Common myeloid progenitor, CD34-positive (primary cell): ENCODE measurements at places on chromosomes 16 and 17.

DNA sequence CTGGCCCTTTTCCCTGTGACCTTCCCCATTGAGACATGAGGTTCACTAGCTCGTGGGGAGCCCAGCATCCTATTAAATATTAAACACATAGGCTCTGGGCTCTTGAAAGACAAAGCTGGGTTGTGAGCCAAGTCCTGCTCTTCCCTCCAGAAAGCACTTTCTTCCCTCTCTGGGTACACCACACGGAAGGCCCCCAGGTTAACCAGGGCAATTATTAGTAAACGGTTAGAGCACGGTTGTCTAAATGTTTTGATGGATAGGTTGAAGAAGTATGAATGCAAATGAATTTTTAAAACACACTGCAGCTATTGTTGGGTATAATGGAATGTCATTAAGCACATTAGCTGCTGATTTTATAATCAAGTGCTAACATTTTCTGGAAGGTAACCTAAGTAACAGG is 32.7 kb upstream of the CDH13 start:
- no peak for DNase-seq

DNA sequence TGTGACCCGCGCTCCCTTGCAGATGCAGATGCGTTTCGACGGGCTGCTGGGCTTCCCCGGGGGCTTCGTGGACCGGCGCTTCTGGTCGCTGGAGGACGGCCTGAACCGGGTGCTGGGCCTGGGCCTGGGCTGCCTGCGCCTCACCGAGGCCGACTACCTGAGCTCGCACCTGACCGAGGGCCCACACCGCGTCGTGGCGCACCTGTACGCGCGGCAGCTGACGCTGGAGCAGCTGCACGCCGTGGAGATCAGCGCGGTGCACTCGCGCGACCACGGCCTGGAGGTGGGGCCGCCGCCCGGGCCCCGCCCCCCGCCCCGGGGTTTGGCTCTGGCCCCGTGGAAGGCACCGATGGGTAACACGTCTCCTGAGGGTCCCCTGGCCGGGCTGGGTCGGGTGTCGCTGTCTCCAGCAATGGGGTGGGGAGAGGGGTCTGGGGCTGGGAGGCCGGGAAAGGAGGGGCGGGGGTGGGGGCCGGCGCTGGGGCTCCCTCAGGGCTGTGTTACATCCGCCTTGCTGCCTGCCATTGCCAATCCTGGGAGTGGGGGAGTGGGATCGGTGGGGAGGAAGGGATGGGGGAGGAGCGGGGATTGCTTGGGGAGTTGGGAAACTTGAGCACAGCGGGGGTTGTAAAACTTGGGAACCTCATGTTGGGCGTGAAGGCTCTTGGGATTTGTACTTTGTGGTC is 737 bp downstream of the NUDT16L1 start:
- peak; percentile 41 for DNase-seq

DNA sequence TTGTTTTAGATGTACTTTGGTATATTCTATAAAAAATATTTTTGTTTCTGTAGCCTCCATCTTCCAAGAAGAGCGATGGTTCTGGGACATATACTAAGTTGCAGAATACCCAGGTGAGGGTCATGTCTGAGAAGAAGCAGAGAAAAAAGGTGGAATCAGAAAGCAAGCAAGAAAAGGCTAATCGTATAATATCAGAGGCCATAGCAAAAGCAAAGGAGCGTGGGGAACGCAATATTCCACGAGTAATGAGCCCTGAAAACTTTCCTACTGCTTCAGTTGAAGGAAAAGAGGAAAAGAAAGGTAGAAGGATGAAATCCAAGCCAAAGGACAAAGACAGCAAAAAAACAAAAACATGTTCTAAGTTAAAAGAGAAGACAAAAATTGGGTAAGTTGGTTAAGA is 154.6 kb downstream of the CHD9 start:
- no peak for DNase-seq

DNA sequence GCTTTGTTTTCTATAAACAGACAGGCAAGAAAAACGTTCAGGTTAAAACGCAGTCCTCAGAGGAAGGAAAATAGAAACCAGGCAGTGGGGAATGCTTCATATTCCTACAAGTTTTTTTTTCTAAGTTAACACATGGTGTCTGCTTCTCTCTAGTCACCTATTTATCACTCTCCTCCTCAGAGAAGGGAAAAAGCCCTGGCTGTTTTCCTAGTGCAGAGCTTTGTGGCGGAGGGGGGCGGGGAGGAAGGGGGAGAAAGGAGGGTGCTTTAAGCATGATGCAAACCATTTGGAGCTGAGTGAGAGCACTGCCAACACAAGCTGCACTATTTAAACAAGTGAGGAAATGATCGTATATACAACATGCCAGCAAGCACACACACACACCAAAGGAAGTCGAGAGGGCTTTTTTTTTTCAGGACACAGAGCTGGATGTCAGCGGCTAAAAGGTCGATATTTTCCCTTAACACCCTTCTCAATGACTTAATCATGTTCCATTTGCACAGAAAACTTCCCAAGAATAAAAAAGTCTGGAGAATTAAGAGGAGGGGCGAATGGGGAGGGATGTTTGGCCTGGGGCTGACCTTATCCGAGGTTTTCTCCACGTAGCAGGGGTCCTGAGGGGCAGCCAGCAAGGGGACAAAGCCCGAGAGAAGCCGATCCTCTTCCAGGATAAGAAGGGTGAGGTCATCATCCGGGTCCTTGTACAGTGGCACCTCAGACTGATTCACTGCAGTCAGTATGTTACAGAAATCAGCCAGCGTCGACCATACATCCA is 117.4 kb downstream of the HIC1 start:
- no peak for DNase-seq

GRCh38 chr17:2063261-2064146 is 8.6 kb downstream of the HIC1 start:
- DNase-seq = no peak

- no peak for DNase-seq
Measured at GRCh38 chr17:17832032-17832363, 4.8 kb downstream of the SREBF1 start.

DNA sequence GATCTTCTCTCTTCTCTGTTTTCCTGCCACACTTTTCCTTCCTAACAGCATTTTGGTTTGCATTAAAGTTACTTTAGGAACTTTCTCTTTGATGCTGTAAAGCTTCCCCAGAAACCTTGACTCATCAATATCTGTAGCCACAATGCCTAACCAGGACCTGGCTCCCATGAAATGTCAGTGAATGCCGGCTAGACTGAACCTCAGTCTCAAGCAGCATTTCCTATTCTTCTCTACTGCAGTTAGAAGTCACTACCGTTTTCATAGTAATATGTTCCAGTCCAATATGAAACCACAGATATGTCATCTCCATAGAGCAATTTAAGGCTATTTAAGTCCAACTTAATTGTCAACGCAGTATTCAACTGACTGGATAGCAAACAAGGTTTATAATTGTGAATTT is 28.9 kb downstream of the ITFG1 start:
- no peak for DNase-seq

DNA sequence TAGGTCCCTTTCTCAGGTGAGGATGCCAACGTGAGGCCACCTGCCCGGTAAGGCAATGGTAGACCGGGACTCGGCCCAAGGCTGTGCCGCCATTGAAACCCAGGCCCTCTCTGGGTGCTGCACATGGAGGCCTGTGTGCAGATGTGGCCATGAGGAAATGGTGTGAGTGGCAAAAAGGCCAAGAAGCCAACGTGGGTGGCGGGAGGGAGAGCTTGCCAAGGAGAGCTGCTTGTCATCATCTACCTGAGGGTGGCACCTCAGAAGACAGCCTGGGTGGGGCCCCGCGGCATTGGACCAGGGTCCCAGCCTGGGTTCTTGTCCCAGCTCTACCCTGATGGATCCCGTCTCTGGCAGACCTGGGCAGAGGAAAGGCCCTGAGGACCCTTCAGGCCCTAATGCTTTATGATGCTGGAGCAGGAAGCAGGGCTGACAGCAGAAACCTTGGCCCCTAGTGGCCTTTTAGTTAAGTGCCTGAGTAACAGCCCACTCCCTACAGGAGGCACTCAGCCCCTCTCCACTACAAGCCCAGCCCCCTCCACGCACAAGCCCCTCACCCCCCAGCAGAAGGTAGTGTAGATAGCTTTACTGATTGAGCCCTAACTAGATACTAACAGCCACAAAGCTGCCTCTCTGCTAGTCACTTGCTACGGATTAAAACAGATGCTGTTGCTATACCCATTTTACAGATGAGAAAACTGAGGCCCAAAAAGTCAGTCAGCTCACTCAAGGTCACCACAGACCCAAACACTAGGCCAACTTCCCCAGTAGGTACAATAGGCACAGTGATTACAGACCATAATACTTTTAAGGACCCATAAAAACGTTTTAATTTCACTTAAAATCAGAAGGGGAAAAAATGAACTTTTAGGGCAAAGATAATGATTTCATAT is 26.2 kb upstream of the KIFC3 start:
- peak; percentile 44 for DNase-seq

- DNase-seq = peak; percentile 21
Measured at GRCh38 chr17:17141860-17142552, 64.1 kb downstream of the PLD6 start.

DNA sequence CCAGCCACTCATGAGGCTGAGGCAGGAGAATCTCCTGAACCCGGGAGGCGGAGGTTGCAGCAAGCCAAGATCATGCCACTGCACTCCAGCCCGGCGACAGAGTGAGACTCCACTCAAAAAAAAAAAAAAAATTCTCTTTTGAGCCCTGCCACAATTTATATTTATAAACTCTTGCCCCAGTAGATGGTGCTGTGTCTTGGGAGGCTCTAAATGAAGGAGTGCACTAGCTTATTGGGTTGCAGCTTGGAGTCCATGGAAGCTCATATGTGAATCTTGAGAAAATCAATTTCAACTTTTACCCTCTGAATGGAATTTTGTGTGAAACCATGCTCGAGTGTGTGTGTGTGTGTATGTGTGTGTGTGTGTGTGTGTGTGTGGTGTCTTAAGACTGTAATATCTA is 420.1 kb downstream of the HS3ST4 start:
- DNase-seq = no peak

DNA sequence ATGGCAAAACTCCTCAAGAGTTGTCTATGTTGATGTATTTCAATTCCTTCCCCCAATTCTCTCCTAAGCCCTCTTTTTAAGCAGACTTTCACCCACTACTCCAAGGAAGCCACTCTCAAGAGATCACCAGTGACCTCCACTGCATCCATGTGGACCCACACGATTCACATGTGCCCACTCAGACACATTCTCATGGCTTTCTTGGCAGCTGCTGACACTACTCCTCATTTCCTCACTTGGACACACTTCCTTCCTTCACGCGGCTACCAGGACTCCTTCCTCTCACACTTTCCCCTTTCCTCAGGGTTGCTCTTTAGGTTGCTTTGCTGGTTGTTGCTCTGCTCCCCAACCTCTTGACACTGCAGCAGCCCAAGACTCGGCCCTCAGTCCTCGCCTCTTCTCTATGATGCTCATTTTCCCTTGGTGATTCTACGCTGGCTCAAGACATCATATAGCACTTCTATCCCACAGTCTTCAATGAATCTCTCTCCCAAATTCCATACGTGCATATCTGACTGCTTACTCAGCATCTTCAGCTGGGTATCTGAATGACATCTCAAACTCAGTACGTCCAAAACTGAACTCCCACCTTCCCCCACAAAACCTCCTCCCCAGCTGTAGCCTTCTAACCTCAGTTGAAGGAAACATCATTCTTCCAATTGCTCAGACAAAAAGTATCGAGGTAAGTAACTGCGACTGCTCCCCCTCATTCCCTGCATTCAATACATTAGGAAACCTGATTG is 28.2 kb downstream of the HELZ start:
- no peak for DNase-seq

DNA sequence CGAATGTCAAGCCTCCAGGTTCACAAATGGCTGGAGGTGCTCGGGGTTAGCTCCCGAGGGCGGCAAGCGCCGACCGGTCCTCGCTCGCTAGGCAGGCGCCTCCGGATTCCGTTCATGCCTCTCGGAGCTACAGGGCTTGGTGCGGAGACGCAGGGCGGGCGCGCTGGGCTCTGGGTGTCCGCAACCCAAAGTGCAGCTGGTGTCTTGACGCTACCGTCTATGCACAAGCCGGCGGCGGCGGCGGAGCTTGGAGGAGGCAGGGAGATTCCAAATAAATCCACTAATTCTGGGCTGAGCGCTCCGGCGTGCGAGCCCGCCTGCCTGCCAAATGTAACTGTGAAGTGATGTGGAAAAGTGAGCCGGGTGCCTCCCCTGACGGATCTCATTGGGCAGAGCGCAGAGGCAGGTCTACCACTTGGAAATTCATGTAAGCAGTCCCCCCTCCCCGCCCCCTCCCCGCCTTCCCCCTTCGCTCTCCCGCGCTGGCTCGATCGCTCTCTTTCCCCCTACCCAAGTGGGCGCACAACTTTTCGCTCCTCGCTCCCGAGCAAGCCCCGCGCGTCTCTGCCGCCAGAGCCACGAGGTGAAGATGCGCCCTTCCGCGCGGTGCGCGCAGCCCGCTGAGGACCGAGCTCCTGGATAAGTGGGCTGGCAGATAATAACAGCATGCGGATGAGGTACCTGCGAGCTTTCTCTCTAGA is at the start of gene CDH8:
TSS of gene CDH8 (minus strand) at position 338 of the 701 bp plus-strand sequence. CDS start 15,035 bp downstream, outside the sequence.
- no peak for DNase-seq

DNA sequence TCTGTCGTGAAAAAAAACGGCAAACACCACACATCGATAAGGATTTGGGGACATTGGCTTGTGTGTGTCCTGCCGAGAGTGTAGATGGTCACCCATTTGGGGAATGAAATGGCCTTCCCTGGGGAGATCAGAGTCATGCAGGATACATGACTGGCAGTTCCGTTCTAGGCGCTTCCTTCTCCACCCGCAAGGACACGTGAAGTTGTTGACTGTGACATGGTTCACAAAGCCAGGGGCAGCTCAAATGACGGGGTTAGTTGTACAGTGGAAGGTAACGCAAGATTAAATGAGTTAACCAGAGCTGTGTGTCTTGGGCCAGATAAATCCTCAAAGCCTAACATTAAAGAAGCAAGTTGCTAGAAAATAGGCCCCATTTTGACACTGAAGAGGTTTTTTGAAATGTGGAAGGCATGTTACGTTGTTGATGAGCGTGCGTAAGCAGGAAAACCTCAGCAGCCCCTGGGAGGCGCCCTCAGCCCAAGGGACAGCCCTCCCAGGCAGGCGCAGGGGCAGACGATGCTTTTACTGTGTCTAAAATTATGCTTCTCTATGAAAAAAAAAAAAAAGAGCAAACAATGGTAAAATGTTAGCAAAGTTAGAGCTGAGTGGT is 35.9 kb upstream of the CHMP6 start:
- no peak for DNase-seq

- no peak for DNase-seq
Measured at GRCh38 chr17:44925731-44926697, 10.7 kb upstream of the GFAP start.

DNA sequence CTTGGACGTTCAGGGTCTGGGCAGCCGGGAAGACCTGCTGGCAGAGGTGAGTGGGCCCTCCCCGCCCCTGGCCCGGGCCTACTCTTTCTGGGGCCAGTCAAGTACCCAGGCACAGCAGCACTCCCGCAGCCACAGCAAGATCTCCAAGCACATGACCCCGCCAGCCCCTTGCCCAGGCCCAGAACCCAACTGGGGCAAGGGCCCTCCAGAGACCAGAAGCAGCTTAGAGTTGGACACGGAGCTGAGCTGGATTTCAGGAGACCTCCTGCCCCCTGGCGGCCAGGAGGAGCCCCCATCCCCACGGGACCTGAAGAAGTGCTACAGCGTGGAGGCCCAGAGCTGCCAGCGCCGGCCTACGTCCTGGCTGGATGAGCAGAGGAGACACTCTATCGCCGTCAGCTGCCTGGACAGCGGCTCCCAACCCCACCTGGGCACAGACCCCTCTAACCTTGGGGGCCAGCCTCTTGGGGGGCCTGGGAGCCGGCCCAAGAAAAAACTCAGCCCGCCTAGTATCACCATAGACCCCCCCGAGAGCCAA is 8.6 kb upstream of the ABCC3 start:
- peak; percentile 86 for DNase-seq

GRCh38 chr16:23788685-23789084 is 33.9 kb downstream of the CHP2 start:
- DNase-seq = peak; percentile 1
